ENCODE measurements at places on chromosomes 6 and 20.

GRCh38 chr6:10310826-10311225 is 104.0 kb downstream of the TFAP2A start:
- DNase-seq: no peak

DNA sequence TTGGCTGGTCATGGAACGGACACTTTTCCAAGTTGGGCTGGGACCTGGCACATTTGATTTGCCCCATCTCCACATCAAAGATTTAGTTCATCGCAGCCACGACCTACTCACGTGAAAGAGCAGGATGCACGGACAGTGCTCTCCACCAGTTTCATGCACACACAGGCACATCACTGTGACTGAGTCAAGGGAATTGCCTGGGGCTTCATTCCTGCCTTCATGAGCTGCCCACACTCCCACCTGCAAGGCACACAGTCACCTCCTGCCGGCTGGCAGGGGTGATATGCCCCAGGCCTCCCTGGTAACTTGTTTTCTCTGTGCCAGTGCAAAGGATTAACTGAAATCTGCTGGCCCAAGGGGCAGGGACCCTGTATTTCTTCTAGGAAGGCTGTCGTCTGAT is 23.3 kb upstream of the CST1 start:
- no peak for DNase-seq

GRCh38 chr6:145119081-145119480 is 616.2 kb downstream of the EPM2A start:
- no peak for DNase-seq

DNA sequence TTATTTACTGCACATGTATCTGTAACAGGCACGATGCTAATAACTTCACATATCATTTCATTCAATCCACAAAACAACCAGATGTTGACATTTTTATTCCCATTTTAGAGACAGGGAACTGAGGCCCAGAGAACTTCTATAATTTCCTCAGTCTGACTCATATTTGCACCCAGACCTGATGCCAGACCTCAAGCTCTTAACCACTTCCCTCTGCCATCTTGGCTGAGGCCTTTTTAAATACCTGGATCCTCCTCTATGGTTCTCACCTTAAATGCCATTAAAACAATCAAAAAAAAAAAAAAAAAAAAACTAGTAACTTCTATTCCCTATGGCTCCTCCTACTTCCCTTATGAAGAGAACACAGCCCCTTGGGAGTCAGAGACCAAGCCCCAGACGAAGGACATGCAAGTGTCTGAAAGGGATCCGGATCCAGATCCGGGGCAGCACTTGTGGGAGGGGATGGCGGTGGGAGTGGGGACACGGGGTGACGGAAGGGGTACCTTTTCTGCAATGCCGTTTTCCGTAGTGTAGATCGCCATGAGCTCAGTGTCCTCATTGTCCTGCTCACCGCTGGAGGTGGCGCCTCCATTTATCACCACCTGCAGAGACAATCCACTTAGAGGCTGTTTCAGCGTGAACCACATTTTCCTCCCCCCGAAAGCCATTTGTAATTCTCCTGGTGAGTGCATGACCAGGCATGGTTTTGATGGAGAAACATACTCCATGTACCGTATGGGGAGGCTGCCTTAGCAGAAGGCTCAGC is 88.7 kb downstream of the SLC23A2 start:
- no peak for DNase-seq

DNA sequence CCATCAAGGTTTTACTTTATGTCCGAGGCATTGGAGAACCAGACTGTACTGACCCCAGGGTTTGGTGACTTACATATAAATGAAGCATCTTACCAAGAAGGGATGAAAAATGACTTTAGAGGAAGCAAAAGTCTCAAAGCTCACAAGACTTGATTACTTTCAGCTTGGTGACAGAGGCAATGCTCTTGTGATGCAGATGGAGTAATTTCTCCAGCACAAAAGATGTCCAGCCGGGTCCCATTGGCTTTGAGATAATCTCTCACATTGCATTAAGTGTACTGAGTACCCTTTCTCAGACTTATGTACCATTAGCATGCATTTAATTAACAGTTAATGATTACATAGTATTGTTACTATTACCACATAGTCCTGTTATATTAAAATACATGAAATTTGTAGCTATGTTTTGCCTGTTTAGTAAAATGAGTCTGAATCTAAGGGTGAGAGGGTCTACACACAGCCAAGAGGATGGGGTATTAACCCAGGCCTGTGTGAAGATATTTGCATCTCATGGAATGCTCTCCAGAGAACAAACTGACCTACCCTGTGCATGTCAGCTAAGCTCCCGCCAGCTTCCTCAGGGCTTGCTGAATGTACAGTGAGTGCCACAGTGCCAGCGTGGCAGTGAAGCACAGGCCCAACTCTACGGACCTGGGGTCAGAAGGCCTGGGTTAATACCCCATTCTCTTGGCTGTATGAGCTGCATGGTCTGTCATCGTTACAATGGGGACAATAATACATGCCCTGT is 5.6 kb downstream of the HTR1E start:
- no peak for DNase-seq

DNA sequence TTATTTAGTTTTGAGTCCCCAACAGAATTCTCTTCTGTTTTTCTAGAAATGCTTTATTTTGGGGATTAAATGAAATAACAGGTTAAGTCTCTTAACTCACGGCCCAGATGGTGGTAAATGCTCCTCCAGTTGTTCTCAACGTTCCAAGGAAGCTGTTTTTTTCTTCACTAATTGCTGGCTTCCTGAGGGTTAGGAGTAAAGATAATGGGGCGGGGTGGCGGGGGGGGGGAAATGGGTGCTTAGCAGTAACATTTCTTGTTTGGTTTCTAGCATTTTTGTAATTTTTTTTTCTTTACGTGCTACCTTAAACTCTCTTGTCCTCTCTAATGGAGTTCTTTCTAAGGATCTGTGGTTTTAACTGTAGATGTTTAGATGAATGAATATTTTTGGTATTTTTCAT is 2.2 kb downstream of the SRSF3 start:
- DNase-seq: no peak

GRCh38 chr6:33249732-33250630 is 21.7 kb downstream of the VPS52 start:
- DNase-seq: peak; percentile 44

All from suppressor macrophage treated with lipopolysaccharide for 4 hours (primary cell).